Activated CD4-positive, alpha-beta T cell treated with anti-CD3 and anti-CD28 coated beads for 1 hour (primary cell): ENCODE measurements at places on chromosomes 16 and 17.

DNA sequence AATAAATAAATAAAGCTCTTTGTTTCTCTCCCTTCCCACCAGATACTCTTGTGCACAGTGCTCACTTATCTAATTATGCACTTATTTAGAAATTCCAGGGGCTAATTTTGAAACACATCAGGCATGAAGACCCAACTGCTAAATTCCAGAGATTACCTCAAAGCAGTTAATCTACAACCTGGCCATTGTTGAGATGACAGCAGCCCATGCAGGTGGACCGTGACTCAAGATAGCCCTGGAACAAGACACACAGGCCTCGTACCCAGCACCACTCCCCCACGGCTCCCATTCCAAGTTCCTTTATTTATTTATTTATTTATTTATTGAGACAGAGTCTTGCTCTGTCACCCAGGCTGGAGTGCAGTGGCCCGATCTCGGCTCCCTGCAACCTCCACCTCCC lies 60.1 kb upstream of the NPEPPS start:
- no peak for DNase-seq

DNA sequence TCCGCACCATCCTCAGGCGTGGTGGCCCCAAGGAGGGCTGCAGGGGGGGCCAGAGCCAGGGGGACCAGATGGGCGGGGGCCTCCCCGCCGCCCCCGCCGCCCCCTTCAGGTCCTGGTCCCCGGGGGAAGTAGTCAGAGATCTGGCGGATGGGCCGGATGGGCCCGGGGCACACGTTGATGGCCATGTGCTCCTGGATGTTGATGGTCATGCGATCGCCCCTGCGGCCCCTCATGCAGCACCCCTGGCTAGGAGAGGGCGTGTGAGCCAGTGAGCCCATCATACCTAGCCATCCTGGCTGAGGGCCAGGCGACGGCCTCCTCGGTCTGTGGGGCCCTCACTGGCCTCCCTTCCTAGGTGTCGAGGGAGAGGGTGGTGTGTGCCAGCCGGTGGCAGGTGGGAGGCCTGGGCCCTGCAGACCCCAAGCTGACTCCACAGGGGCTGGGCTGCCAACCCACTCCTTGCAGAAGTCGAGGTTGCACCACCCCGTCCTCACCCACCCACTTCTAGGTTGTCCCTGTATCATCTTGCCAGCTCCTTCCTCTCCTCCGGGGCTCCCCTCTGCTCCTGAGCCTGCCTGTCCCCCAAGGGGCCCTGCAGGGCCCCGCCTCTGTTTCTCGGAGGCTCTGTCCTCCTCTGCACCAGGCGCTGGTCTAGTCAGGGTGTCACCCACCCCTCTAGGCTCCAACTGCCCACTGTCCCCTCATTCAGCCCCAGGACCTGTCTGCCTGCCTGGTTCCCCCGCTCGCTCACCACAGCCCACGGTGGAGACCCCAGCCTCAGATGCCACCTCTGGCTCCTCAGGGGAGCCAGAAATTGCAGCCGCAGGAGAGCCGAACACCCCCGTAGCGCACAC lies 610 bp downstream of the DOC2A start:
- no peak for DNase-seq

GRCh38 chr17:4645642-4646041 lies 4.2 kb upstream of the ALOX15 start:
- no peak for DNase-seq

DNA sequence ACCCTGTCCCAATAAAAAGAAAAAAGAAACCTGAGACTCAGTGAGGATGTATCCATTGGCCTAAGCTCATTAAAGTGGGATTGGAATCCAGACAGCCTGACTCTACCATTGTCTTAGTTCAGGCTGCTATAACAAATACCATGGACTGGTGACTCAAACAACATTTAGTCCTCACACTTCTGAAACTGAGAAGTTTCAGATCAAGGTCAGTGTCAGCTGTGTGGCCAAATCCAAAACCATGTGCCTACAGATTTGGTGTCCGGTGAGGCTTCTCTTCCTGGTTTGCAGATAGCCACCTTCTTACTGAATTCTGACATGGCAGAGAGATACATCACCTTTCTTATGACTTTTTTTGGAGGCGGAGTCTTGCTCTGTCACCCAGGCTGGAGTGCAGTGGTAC lies 53.3 kb upstream of the KDM8 start:
- DNase-seq: no peak

GRCh38 chr16:28261942-28262341 lies 30.4 kb upstream of the SBK1 start:
- no peak for DNase-seq

DNA sequence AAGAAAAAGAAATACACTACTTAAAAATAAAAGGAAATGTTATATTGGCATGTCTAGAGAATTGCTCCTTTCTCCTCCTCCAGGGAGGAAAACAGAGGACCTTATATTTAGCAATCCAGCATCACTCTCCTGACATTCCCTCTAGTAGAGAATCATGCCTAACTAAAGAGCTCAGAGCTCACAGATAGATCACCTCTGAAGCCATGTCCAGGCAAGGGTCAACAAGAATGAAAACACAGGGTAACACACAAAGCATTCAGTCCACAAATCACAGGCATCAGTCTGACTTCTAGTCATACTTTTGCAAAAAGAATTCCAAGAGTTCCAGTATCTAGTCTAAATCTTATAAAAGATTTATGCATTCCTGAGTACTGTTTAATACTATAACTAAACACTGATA lies 4.4 kb upstream of the HASPIN start:
- DNase-seq: no peak

GRCh38 chr16:7585705-7586104 lies 253.1 kb downstream of the RBFOX1 start:
- no peak for DNase-seq

GRCh38 chr17:81498953-81499600 lies 13.5 kb downstream of the ACTG1 start:
- no peak for DNase-seq

GRCh38 chr17:2402544-2402943 lies 1.7 kb upstream of the MNT start:
- no peak for DNase-seq

DNA sequence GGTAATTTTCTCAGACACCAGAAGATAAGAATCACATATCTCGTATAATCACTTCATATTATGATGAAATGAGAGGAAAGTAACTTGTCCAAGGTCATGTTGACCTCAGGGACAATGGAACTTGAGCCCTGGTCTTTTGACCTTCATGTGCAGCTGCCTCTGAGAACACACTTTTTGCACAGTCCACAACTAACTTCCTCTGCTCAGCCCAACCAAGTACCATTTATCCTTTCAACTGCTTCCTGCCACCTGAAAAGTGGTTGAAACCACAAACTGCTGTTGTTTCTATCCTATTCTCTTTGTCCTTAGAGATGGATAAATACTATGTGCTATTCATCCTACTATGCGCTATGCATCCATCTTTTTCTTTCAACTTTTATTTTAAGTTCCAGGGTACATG lies 2.3 kb upstream of the CCL1 start:
- DNase-seq: no peak

- DNase-seq: no peak
Measured at GRCh38 chr17:53749178-53749577, 73.5 kb upstream of the KIF2B start.

DNA sequence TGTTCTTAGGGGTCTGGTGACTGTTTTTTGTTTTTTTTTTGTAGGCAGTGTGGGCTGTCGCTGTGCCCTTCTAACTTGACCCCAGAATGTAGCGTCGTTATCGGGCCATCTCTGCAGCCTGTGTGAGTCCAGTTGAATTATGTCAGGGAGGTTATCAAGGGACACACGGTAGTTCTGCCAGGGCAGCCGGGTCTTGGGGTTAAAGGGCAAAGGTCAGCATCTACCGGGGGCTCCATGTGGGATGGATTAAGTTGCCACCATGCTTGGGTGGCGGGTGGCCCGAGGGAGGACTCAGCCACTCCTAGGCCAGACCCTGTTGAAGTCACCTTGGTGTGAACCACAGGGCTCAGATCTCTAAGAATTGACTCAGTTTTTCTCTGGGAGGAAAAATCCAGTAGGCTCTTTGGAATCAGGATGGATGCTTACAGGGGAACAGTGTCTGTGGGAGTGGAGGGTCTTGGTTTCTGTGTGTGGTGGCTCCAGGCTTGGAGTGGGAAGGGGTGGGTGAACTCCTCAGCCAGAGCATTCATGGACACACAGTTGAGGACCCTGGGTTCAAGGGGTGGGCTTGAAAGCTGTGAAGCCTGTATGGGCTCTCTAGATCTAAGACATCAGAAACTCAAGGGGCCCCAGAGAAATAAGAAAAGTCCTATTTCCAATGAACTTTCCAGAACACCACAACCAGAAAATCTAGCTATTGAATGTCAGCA lies 191.7 kb downstream of the IRF8 start:
- DNase-seq: no peak

DNA sequence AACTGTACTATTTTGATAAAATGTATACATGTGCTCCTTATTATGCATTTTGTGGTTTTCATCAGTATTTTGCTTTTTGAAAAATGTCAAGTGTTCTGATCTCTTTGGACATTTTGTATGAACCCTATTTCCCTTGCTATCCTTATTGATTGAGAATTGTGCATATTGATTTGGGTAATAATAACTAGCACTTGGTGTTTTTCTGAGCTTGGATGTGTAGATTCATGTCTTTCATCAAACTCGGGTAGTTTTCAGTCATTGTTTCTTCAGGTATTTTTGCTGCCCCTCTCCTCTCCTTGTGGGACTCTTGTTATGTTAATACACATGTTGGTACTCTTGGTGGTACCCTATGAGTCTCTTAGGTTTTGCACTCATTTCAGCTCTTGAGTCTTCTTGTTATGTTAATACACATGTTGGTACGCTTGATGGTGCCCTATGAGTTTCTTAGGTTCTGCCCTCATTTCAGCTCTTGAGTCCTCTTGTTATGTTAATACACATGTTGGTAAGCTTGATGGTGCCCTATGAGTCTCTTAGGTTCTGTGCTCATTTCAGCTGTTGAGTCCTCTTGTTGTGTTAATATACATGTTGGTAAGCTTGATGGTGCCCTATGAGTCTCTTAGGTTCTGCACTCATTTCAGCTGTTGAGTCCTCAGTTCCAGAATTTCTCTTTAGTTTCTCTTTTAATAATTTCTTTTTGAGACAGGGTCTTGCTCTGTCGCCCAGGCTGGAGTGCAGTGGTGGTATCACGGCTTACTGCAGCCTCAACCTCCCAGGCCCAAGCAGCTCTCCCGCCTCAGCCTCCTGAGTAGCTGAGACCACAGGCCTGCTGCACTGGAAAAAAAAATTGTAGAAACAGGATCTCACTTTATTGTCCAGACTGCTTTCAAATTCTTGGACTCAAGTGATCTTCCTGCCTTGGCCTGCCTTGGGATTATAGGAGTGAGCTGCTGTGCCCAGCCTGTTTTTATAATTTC lies 19.3 kb downstream of the ZNF750 start:
- no peak for DNase-seq

GRCh38 chr17:65727246-65727645 lies 165.8 kb upstream of the AXIN2 start:
- DNase-seq: no peak

DNA sequence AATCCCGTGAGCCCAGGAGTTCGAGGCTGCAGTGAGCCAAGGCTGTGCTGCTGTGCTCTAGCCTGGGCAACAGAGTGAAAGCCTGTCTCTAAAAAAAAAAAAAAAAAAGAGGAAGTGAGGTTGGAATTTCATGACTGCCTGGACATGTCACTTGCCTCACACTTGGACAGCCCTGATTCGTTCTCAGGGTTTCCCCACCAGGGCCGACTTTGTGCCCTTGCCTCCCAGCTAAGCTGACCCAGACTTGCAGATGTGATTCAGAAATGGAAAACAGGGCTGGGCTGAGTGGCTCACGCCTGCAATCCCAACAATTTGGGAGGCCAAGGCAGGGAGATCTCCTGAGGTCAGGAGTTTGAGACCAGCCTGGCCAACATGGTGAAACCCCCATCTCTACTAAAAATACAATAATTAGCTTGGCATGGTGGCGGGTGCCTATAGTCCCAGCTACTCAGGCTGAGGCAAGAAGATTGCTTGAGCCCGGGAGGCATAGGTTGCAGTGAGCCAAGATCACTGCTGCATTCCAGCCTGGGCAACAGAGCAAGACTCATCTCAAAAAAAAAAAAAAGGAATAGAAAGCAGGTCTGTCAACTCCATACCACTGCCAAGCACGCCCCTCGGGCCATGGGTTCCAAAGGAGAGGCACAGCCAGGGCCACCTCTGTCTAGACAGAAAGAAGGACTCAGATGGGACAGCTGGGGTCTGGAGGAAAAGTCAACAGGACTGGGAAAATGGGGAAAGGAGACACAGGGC lies 46.9 kb downstream of the SOCS1 start:
- DNase-seq: no peak

DNA sequence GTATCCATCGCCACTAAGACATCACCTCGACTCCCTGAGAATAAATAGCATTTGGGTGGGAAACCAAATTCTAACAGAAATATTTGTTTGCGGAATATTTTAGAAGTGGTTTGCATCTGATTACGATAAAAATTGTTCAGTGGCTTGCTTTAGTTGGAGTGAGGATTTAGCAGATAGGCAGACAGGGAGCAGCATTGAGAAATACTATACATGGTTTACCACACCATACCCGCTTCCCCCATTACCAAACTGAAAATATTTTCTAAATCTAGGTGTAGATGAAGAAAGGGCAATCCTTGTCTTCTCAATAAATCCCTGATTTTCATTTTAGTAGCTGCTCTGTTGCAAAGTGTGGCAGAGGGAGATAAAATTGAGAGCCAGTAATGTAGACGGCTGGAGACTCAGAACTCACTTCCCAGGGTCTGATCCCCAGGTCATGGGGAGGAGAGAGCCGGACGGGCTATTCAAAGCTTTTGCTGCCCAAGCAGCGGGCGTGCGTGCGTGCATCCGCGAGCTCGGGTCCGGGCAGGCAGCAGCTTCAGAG lies 808 bp upstream of the BAHCC1 start:
- DNase-seq: no peak

GRCh38 chr17:65498816-65499215 lies 62.6 kb downstream of the AXIN2 start:
- DNase-seq: no peak

GRCh38 chr17:27466376-27466742 lies 10.1 kb downstream of the KSR1 start:
- no peak for DNase-seq

- no peak for DNase-seq
Measured at GRCh38 chr17:42493319-42493718, 34.6 kb downstream of the ATP6V0A1 start.

- DNase-seq: no peak
Measured at GRCh38 chr17:73510981-73511718, 133.1 kb downstream of the SDK2 start.

GRCh38 chr17:21814776-21815175 lies 122.5 kb downstream of the KCNJ18 start:
- no peak for DNase-seq

GRCh38 chr17:72569148-72569946 lies 448.5 kb downstream of the SOX9 start:
- no peak for DNase-seq
